ENCODE measurements at places on chromosomes 7 and 10.

- no peak for DNase-seq
Observed at GRCh38 chr7:231030-231857, 38.9 kb downstream of the FAM20C start.

- no peak for DNase-seq
Observed at GRCh38 chr7:132412435-132412834, 163.8 kb downstream of the PLXNA4 start.

DNA sequence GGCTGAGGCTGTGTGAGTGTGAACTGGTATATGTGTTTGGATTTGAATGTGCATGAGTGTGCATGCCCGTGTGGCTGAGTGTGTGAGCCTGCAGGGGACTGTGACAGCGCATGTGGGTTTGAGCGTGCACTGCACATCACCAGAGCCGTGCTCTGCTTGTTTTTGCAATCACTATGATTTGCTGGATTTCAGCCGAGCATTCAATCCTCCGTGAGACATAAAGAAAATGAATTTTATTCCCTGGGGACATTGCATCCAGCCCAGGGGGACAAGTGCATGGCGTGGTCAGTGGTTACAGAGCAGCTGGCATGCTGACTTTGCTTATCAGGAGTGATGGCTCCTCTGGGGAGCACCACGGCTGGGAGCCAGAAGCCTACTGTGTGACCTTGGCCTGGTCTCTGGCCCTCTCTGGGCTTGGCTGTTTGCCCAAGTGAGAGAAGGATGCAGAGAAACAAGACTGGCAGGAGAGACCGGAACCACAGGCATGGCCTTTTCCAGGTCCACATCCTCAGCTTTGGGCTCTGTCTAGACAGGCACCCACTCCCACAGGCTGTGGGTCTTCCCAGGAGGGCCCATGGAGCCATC is 160.2 kb upstream of the UNC5B start:
- no peak for DNase-seq

GRCh38 chr10:101839416-101840063 is 4.1 kb downstream of the KCNIP2 start:
- no peak for DNase-seq

DNA sequence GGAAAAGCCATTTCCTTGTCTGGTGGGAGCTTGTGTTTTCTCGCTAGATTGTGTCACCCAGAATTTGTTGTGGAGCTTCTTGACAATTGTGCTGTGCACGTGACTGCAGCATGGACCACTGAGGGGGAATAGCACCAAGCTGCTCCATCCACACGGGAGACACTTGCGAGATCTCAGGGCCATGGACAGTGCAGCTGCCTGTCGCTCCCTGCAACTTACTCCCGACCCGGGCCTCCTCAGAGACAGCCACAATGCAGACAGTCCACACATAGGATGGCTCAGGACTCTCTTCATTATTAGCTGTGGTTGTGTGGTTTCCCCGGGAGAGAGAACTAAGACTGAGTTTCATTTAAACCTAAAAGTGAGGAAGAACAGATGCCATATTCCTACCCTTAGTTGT is 673.2 kb upstream of the GALNT17 start:
- DNase-seq = no peak

- no peak for DNase-seq
Observed at GRCh38 chr10:77160679-77161078, 476.9 kb downstream of the KCNMA1 start.

GRCh38 chr10:34319197-34319846 is 495.8 kb downstream of the PARD3 start:
- no peak for DNase-seq

- DNase-seq = no peak
Observed at GRCh38 chr10:75528392-75528791, 97.0 kb downstream of the LRMDA start.

DNA sequence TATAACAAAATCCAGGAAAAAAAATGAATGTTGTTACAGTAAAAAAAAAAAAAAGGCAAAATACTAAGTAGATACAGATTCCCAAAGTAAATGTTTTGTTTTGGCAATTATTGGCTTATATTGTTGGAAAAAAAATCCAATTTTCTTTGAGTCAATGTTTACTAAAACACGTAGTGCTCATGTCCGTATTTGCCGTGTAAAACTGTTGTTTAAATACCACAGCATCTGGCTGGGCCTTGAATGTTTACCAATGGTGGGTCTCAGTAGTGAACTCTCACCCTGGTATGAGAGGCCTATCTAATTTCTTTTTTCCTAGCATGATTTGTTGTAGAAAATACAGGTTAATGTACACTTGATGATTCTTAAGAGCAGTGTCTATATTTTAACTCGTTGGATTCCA is 41.4 kb upstream of the SLC26A5 start:
- no peak for DNase-seq

All from stimulated activated CD8-positive, alpha-beta memory T cell treated with anti-CD3 and anti-CD28 coated beads, Interleukin-4, amount 100 ng/mL, for 1 hour (primary cell).